Activated CD4-positive, alpha-beta memory T cell treated with anti-CD3 and anti-CD28 coated beads, Interleukin-2, amount 10 ng/mL, durations not matched to agents 7 days and 5 days (primary cell): ENCODE measurements at places on chromosomes 12 and 14.

- DNase-seq, result no peak
These were observed 27.7 kb downstream of the C12orf56 start for GRCh38 chr12:64362721-64363305.

GRCh38 chr12:107486140-107486892 is 199.3 kb upstream of the PWP1 start:
- no peak for DNase-seq

GRCh38 chr12:574475-575128 is 88.6 kb downstream of the NINJ2 start:
- DNase-seq, result no peak

- DNase-seq, result no peak
These were observed 11.1 kb upstream of the TMTC1 start for GRCh38 chr12:29794862-29795261.

GRCh38 chr12:78963439-78964227 is 99.1 kb downstream of the SYT1 start:
- DNase-seq, result no peak

- no peak for DNase-seq
These were observed 147.0 kb upstream of the FRMD6 start for GRCh38 chr14:51504669-51505068.

DNA sequence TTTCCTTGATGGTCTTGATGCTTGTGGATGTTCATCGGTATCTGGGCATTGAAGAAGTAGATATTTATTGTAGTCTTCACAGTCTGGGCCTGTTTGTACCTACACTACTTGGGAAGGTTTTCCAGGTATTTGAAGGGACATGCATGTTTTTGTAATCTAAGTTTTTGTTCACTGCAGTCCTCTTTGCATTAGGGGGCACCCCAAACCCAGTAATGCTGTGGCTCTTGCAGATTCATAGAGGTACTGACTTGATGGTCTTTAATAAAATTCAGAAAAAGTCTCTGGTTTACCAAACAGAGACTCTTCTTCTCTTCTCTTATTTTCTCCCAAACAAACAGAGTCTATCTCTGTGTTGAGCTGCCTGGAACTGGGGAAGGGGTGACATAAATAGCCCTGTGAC is 150.9 kb upstream of the SLC16A7 start:
- DNase-seq, result no peak

GRCh38 chr12:47052274-47052673 is 27.1 kb upstream of the PCED1B start:
- no peak for DNase-seq

DNA sequence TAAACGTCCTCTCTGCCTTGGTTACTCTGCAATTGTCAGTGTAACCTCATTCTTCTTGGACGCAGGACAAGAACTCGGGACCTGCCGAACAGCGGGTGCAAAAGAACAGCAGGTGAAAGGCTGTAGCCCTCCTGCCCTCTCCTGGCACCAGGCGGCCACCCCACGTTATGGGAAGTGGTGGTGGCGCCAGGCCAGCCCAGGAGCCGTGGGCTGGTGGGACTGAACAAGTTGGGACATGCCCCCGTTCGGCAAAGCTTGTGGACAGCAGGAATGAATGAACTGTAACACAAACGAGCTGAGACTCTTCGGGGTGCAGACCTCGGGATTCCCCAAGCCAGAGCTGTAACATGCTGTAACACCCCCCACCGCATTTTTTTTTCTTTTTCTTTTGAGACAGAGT is 6.6 kb upstream of the M6PR start:
- no peak for DNase-seq

DNA sequence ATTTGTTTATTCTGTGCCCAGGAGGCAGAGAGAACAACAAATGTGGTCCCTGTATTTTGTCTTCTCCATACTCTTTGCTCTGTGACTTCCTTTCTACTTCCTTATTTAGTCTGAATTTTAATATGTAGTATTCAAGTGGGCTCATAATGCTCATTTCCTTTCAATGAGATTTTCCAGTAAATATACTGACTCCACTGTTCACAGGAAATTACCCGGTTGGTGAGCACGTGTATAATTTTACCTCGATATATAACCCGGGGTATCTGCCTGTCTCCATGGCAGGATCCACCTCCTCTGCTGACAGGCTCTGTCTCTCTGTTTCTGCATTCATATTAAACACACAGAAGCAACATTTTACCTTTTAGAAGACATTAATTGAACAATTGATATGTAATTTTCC is 166.0 kb downstream of the SLC38A4 start:
- no peak for DNase-seq

GRCh38 chr14:45083617-45083975 is 320 bp upstream of the PRPF39 start:
- no peak for DNase-seq

DNA sequence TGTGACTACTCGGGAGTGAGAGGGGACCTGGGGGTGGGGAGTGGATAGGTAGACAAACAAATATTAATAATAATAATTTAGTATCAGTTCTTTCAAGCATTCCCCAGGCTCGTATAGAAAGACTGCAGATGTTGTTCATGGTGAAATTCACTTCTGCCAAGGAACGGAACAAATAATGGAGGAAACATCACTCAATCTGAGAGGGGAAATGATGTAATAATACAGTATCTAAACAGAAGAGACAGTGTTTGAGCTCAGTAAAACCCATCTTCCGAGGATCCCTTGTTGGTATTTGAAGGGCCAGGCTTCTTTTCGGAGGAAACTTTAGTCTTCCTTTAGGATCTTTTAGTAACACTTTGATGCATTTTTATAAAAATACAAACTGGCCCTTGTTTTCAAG is 114.2 kb downstream of the KCNK10 start:
- DNase-seq, result no peak

GRCh38 chr14:97218691-97219430 is 421.7 kb downstream of the VRK1 start:
- DNase-seq, result peak; percentile 36

DNA sequence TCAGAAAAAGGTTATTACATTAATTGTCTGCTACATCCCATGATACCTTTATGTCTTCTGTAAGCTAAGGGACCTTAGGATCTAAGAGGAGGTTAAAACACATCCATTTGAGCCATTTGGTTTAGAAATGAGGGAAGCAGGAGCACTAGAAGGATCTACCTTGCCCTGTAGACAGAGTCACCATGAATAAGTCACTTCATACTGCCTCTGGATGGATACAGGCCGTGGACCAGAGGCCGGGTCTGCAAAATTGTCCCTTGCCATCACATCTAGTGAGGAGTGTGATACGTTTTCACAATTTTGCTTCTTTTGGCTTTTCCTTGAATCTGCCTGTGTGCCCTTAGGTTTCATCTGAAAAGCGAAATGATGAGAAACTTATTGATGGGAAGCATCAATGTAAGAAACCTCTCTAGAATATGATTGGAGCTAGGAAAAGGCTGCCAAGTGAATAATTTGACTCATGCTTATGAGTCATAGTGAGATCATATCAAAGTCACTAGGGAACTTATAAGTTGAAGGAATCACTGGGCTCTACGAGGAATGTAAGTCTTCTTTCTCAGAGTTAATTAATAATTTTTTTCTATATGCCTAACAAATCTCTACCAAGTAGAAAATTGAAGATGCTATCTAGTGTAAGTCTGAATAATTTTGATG is 10.8 kb downstream of the GLRX5 start:
- no peak for DNase-seq

DNA sequence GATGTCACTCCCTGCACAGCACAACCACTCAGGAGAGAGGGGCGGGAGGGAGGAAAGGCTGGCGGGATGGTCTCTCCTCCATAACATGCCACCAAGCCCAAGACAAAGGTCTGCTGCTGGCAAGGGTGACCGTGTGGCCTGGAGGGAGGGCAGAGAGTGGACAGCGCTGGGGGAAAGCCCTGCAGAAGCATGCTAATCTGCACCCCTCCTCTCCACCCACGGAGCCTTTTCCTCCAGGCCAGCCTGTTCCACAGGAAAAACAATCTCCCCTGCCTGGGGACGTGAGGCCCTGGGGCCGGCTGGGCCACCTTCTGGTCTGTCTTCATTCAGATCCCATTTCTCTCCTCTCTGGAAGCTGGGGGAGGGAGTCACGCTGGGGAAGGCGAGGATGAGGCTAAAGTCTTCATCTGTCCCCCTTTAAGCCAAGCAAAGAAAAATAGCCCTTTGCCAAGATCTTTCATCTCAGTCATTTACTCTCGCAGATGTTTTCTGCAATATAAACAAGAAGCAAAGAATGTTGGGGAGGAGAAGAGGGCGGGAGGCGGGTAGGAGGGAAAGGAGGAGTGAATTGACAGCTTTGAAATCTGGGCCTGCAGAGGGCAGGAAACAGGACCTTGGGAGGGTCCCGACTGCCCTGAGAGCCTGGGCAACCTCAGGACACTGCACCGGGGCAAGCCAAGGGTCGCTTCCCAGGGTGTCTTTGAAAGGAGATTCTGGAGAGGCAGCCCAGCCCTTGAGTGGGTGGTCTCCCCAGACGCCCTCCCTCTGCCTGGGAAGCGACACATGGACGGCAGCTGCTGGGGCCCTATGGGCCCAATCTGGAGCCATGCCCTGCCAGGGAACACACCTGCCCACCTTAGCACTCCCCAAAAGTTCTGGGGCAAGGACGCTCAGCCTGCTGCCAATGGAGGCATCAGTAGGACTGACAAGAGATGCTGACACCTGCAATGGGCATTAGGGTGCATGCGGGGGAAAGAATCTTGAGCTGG is 133.6 kb downstream of the ZFP36L1 start:
- no peak for DNase-seq

DNA sequence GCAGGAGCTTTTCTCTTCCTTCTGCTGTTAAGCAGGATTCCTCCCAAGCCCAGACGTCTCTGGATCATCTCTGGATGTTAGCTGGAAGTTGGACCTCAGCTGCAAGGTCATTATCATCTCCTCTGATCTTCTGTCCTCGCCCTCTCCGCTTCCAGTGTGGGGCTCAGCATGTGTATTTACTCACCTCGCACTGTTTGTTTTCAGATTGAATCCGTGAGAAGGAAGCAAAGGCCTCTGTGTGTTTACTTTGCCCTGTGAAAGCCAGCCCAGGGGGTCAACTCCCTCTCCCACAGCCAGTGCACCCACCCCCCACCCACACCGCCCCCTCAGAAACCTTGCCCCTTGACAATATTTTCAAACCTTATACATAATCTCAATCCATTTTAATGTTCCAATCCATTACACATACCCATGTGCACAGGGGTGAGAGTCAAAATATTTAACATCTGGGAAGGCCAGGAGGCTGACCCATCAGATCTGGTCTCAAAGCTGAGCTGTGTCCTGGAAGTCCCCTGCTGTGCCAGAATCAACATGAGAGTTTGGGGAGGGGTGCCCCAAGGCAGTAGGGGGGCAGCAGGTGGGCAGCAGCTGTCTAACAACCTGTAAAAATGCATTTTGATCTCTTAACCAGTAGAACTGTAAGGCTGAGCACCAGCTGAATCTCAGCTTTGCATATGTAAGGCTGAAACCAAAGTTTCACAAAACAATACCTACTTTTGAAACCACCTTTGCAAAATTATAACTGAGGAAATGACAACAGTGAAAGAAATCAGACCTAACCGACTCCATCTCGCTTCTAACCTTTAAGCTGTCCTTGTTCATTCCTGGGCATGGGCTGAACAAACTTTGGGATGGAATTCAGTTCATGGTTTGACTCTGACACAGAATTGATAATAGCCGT is 157.9 kb downstream of the ZNF664 start:
- no peak for DNase-seq
